Epithelial cell of proximal tubule (primary cell): ENCODE measurements at places on chromosomes 1 and 21.

DNA sequence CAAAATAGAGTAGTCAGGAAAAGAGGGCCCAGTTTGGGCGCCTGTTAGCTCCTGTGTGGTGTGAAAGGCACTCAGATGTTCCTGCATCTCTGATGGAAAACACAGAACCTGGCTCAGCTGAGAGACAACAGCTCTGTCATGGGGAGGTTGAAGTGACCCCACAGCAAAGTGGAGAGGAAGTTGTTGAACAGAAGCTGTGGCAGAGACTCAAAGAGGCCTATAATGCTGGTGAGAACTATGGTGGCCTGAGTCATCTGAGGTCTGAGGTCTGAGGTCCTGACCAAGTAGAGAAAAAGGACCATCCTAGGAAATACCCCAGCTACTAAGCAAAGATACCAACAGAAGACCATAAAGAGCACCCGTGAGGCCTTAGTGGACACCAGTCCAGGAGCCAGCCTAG lies 45.6 kb upstream of the JAK1 start:
- DNase-seq, result no peak

DNA sequence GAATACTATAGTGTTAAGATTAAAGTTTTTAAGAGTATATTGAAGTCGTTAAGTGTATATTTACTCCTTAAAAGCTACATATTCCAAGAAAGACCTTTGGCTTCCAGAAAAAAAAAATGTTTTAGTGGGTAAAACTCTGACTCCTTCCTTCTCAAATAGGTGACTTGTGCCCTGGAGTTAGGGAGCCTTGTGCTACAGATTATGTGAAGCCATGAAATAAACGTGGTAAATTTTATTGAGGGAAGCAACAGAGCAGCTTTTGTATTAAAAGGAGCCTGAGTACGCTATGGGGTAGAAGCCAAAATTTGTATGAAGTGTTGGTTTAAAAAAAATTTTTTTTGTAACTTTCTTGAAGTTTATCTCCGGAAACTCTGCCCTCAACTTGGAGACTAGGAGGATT lies 994 bp downstream of the RO60 start:
- no peak for DNase-seq

DNA sequence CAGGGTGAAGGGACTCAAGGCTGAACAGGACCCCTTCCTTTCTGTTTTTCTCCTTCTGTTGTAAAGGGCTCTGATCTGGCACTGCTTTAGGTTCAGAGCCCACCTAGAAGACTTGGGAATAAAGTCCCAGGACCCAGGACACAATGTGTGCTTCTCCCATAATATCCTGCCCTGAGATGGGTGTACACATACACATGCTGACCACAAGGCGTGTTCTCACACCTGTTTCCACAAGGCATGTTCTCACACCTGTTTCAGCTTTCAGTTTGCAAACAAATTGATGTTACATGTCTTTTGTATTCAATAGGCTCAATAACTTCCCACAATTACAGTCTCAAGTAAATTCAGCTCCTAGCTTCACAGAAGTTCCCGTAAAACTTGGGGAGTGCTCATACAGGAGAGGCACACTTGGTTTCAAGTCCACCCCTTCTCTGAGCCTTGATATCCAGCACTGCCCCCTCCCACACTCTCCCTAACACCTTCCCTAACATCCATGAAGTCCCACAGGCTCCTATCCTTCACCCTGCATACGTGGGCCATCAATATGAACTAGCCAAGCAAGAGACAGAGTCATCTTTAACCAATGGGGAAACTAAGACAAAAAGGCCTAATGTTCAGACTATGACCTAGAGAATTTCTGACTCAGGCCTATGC lies 41.7 kb downstream of the ERI3 start:
- DNase-seq, result no peak

- DNase-seq, result no peak
These were observed 18.0 kb downstream of the COL16A1 start for GRCh38 chr1:31685795-31686194.

GRCh38 chr1:200153277-200154055 lies 126.0 kb downstream of the NR5A2 start:
- no peak for DNase-seq

DNA sequence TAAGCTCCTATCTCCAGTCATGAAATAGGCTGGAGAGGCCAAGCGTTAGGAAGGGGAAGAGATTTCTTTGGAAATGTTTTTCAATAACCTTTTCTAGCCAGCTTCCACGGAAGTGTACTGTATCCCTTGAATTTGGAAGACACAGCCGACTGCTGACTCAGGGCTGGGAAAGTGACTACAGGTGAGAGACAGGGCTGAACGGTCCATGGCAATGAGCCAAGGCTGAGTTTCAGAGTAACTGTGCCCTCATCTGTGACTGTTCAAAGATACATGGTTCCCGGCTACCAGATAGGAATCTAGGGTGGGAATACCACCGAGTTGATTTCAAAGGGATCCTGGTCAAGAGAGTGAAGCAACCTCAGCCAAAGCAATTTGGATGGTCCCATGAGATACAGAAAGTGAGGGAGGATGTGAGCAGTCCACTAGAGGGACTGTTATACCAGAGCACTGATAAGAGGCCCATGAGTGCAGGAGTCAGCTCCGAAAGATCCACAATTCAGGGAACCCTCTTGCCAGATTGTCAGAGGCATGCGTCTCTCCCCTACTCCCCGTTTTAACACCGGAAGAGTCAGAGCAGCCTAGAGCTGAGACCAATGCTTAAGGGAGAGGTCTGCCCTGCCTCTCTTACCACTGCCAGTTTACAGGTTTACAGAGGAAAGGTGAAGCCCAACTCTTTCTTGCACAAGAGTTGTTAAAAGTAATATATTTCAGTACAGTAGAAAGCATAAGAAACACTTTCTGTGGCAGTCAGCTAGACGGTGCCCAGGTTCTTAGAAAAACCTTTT lies 3.2 kb upstream of the KRTAP19-8 start:
- DNase-seq, result no peak

DNA sequence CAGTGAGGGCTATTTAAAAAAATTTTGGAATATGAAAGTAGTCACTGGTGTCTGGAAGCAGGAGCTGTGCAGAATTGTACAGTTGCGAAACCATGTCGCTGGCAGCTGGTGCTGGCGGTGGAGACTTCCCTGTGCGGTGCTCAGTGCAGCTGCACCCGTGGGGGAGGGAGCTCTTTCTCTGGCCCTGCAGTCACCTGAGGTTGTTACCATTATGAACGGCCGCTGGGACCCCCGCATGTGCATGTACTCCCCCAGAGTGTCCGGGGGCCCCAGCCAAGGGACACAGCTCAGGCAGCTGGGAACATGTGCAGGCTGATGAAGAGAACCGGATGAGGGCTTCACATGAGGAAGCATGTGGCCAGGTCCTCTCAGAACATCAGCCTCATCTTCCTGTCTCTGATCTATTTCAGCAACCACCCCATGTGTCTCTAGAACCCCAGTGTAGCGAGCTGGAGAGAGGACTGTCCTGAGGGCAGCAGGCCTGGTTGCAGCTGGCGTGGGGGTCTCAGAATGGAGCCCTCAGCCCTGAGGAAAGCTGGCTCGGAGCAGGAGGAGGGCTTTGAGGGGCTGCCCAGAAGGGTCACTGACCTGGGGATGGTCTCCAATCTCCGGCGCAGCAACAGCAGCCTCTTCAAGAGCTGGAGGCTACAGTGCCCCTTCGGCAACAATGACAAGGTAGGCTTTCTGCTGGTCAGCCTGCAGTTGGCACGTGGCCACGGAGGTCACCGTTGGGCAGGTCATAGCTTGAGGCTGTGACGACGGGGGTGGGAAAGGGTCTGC lies at the start of gene TRPM2:
TSS of gene TRPM2 (plus strand) at position 431 of the 780 bp plus-strand sequence. CDS start at position 511, 80 bp downstream.
- no peak for DNase-seq

DNA sequence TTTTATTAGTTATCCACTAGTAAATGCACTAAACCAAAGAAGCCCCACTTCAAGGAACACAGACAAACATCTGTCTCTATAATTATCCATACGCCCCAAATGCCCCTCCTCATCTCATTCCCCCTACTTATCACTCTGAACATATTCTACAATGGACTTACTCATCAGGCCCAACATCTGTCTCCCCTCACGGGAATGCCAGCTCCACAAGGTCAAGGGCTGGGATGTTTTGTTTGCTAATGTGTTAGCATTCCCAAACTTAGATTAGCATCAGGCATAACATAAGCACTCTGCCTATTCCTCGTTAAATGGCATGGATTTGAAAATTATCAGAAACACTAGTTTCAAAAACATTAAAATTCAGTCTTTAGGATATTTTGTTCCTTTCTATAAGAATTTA lies 279.5 kb downstream of the DSCAM start:
- no peak for DNase-seq

DNA sequence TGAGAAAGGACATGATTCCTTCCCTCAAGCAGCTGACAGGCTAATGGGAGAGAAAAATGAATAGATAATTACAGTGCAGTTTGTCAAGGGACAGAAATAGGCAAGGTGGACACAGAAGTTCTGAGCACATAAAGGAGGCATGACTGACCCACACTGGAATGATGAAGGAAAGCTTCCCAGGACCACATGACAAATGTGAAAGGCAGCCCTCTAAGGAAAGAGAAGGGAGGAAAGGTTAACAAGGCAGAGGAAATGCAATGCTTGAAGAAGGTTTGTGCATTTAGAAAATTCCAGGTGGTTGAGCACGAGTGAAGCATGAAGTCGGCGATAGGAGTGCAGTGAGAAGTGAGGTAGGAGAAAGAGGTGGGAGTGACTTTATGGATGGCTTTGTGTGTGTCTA lies 37.4 kb downstream of the LAMC2 start:
- DNase-seq, result peak; percentile 77

DNA sequence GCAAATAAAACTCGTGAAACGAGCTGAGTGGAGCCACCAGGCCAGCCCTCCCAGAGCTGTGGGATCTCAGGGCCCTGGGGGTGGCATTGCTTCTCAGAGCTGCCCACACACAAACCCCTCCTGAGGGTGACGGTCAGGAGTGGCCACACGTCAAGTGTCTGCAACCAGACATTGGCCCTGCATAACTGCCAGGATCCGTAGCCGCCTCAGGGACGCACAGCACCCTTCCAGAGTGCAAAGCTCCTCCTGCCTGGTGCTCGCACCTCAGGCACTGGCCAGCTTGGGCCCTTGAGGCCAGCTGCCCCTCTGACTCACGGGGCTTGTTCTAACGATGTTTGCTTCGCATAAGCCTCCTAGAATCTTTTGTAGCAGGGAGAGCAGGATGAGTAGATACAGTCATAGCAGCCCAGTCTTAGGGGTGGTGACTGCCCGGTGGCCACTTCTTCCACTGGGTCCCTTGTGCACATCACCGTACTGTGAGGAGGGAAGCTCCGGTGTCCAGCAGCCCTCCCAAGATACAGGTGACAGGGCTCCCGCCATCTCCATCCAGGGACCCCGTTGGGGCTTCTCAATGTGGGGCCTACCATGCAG lies 5.0 kb downstream of the WNT3A start:
- no peak for DNase-seq

DNA sequence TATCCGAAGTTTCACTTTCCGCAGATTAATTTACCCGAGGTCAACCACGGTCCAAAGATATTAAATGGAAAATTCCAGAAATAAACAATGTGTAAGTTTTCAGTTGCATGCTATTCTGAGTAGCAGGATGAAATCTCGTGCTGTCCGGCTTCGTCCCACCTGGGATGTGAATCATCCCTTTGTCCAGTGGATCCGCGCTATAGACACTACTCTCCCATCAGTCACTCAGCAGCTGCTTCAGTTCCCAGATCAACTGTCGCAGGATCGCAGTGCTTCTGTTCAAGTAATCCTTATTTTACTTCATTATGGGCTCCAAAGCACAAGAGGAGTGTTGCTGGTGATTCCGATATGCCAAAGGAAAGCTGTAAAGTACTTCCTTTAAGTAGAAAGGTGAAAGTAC lies 8.3 kb upstream of the LRP8 start:
- no peak for DNase-seq

DNA sequence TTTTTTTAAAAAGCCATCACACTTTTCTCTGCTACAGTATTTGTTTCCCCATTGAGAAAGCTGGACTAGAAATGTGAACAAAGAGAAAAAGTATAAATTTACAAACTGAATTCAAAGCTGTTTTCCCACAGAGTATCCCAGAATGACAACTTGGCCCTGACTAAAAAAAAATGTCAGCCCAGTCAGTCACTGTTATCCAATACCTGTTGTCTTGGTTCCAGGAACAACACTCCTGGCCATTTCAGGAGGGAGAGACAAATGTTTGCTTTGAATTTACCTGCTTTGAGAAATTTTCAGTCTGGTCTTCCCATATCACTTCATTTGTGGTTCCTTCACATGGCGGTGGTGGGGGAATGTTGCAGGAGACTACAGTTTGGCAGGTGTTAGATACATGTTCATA lies 46.2 kb downstream of the COLGALT2 start:
- no peak for DNase-seq

GRCh38 chr1:115976062-115976920 lies at the start of gene SLC22A15:
TSS of gene SLC22A15 (plus strand) at chr1:115976513. CDS start at chr1:115976628, 115 bp downstream.
- DNase-seq, result no peak

DNA sequence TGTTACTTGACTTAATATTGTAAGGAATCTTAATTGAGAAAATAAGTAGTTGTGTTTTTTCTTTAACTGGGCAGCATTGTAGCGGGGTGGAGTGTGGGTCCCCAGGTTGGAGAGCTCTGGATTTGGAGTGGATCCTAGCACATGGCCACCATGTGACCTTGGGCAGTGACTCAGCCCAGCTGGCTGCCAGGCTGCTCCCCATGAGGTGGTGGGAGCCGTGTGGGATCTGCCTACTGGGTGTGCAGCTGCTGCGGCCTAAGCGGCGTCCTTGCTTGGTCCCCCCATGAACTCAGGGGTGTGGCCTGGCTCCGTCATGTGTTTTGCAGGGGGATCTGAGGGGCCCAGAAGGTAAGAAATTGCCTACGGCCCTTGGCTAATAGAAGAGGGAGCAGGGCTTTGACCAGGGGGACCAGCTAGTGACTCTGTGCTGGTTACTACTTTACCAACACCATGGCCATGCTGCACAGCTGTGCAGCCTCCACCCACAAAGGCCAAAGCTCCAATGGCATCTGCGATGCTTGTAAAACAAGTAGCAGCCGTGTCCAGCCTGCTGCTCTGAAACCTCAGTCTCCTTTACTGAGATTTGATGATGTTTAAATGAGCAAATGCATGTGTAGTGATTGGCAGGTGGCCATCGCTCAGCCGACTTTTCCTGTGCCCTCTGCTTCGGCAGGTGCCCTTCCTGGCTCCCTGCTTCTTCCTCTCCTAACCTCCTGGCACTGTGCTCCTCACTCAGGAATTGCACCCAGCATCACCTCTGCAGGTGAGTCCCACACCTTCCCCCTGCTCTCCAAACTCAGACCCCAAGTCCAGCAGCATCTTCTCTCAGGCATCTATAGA lies 68.3 kb downstream of the ADARB1 start:
- no peak for DNase-seq

GRCh38 chr1:184929711-184930202 lies 44.6 kb downstream of the NIBAN1 start:
- DNase-seq, result no peak

- no peak for DNase-seq
These were observed 82.2 kb upstream of the AK4 start for GRCh38 chr1:65065524-65066418.

GRCh38 chr1:243605604-243606003 lies 244.4 kb downstream of the AKT3 start:
- DNase-seq, result no peak

DNA sequence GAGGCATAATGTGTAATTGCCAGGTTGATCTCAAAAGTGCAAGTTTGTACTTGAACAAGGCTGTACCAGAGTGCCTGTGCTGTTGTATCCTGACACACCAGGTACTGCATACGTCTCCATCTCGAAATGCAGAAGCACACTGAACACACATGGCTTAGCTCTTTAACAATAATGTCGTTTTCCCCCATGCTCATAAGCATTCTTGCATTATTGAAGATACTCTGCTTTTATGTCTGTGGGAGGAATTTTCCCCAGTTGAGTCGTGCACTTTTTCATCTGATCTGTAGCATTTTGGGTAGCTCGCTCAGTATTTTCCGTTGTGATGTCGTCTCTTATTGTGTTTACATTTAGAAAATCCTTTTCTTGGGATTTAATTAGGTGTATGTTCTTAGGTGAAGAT lies 98.7 kb downstream of the PCBP3 start:
- no peak for DNase-seq

- DNase-seq, result no peak
These were observed 3.2 kb upstream of the AK2 start for GRCh38 chr1:33039840-33040239.
